ENCODE measurements at places on chromosomes 2 and 18.

- no peak for DNase-seq
These were observed 59.5 kb downstream of the RMDN2 start for GRCh38 chr2:37984589-37984988.

DNA sequence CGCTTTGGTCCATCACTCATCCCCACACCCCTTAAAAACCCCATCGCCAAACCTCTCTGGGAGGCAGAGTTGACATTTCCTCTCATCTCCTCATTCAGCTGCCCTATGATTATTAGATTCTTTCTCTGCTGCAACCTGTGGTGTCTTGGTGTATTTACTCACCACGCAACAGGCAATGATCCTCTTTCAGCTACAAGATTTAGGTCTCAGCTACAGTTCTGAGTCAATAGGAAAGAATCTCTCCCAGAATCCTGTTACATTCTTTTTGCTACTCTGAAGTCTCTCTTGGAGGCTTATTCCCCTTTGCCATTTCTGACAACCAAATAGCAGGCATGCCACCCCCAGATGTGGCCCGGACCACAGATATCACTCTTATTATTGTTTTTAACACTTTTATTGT, 468.3 kb upstream of the GYPC start:
- DNase-seq, result no peak

DNA sequence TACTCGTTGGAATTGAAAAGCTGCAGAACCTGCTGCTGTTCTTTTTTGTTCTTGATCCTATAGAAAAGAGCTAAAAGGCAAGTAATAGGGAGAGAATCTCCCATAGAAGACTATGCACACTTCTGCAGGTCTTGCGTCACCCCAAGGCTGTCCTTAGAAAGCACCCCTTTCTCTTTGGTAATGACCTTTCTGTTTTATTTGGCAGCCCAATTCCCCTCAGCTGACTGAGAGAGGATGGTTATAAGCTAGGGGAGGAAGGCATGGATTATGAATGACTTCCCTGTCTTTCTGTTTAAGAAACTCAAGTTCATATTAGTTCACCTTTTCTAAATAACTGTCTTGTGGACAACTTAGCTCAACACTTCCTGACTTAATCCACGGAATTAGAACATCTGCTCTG, 122.9 kb downstream of the TXNL1 start:
- no peak for DNase-seq

DNA sequence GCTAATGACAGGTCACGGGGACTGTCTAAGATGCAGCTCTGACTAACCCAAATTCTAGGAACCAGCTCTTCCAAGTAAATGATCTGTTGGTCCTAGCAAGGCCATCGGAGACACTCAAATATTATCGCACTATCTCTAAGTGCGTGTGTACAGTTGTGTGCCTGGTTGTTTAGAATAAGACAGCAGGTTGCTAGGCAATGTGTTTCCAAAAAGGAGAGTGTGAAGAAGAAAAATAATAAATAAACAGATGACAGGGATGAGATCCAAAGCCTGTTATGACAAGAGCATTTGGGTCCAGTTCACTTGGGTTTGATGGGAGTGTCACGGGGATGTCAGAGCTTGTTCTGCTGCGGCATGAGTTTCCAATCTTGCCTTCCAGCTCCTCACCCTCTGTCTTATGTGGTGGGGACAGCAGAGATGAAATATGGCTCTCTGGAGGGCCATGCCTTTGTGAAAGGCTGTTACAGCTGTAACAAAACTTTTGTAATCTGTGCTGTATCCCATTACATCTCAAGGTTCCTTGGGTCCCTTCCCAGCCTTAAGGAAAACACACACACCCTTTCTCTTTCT, 127.5 kb upstream of the TNP1 start:
- no peak for DNase-seq

DNA sequence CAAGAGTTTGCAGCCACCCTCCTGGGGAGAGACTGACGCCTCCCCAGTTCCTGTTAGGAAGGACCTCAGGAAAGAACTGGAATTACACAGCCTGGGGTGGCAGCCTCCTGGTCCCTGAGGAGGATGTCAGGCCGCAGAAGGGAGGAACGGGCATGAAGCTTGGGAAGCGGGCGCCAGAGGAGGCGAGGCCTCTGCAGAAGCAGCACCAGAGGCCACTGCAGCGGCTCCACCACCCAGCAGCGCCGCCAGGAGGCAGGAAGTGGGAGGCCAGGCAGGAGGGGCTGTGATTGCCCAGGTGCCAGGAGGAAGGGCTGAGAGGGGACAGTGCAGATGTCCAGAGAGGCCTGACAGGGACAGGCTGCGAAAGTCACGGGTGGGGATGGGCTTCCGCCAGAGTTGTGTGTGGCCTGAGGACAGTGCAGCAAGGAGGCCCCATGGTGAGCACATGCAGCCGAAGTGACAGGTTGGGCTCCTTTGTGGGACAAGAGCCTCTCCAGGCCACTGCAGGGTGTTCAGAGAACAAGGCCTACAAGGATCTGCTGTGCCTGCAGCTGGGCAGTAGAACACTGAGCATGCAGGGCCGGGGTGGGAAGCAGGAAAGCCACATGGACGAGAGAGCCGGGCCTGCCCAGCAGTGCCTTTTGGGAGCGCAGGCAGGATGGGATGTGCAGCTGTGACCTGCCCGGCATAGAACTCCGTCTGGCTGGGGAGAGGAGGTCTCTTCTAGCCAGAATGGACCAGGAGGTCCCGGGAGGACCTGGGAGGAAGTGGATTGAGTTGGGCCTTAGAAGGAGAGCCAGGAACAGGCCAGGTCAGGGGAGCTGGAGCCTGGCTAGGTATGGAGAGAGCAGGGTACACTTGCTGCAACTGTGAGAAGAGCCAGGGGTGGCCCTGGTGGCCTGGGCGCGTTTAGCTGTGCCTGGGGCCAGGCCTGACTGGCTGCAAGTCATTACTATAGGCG, 39.1 kb upstream of the ALPP start:
- DNase-seq, result no peak

- DNase-seq, result no peak
These were observed 216.8 kb downstream of the RAD51AP2 start for GRCh38 chr2:17301437-17301836.

Data from HS-27A (cell line).